A673 (cell line): ENCODE measurements at places on chromosomes 5 and 9. TPM values are rescaled to one million over a fixed set of nuclear protein-coding genes. Genes with fewer than 3 reads are reported as not detected.

DNA sequence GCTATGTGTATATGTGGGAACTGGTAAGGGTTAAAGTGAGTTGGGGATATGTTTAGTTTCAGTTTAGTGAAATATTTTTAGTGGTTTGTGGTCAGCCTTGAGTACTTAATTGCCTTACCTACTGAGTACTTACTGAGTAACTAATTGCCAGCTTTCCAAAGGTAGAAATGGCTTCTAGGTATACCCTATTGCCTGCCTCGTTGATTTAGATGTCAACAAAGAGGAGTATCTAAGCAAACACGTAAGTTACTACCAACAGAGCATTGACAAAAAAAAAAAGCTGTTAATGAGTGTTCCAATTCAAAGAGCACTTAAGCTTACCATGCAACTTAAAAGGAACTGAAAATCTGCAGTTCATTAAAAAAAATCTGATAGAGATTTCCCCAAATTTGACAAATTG is 8.8 kb downstream of the ATP10B start:
- H3K36me3 ChIP-seq, result no peaks in the 10 kb centered on the region
- H3K27ac ChIP-seq, result no peak overlapping the region
- no peak overlapping the region for H3K4me3 ChIP-seq

DNA sequence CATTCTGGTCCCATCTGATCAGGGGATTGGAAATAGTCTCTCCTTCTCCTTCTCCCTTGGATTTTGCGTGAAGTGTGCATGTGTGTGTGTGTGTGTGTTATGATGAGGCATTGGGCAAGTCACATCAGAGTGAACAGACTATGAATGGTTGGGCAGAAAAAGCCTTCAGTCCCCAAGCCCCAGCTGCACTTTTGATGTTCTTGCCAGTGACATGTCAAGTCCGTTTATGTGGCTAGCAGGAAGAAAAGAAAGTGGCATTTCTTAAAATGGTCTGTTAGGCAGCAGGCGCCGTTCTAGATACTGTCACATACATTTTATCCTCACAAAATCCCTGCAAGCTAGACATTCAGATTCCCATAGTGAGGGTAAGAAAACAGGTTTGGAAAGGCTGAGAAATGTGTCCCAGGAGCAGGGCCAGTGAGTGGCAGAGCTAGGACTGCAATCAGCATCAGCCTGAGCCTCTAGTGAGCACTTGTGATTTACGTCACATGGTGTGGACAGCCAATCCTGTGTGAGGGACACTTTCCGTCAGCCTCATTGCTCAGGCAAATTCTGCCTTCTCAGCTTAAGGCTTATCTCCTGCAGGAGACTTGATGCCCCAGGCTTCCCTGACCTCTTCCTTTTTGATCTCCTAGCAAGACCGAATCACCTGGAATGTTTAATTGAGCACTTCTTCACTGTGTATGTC is 60.4 kb downstream of the GLRA1 start:
- no peaks in the 10 kb centered on the region for H3K27me3 ChIP-seq
- DNase-seq, result no peak
- no peak overlapping the region for H3K27ac ChIP-seq

GRCh38 chr9:72614067-72614466 is 92.7 kb downstream of the TMC1 start:
- H3K36me3 ChIP-seq, result no peaks in the 10 kb centered on the region
- no peak overlapping the region for H3K4me3 ChIP-seq

- no peak for DNase-seq
- H3K4me3 ChIP-seq, result no peak overlapping the region
- H3K4me1 ChIP-seq, result peaks cover 20% of the 10 kb centered on the region
- no peaks in the 10 kb centered on the region for H3K27me3 ChIP-seq
Measured at GRCh38 chr9:86077276-86077675, 22.1 kb downstream of the GOLM1 start.

GRCh38 chr9:121840838-121841760 is 189.7 kb downstream of the DAB2IP start:
- no peak for DNase-seq
- no peaks in the 10 kb centered on the region for H3K4me1 ChIP-seq
- H3K4me3 ChIP-seq, result no peak overlapping the region
- H3K36me3 ChIP-seq, result no peaks in the 10 kb centered on the region

- H3K27me3 ChIP-seq, result peaks cover 41% of the 10 kb centered on the region
- H3K4me3 ChIP-seq, result peak overlapping the region; percentile 40
- H3K27ac ChIP-seq, result no peak overlapping the region
Measured at GRCh38 chr9:81686614-81687520, 2.5 kb downstream of the TLE1 start.

The NRG2 gene
- 0.15 TPM in 1 of 2 replicates, not detected in the other for total RNA-seq

The GRM6 gene
- not detected in 2 replicates for total RNA-seq
